ENCODE measurements at places on chromosomes 2 and 18.

- DNase-seq, result no peak
Measured at GRCh38 chr2:157355618-157356017, 30.0 kb upstream of the ERMN start.

DNA sequence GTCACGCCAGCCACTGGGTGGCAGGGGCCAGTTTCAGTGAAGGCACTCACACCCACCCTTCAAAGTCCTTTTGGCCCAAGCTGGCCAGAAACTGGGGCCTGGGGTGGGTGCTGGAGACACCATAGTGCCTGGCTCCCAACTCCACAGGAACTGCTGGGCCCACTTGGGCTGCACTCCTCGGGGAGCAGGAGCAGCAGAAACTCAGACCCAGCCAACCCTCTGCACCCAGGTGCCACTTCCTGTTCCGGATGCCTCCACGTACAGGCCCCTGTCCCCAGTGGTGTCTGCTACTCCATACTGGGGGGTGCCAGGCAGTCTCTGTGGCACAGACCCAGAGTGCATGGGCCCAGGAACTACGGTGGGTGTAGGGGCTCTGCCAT is 42.5 kb upstream of the ZNF519 start:
- no peak for DNase-seq

GRCh38 chr18:13207294-13207693 is 11.3 kb upstream of the LDLRAD4 start:
- no peak for DNase-seq

- DNase-seq, result no peak
Measured at GRCh38 chr2:31223026-31223425, 5.7 kb upstream of the CAPN14 start.

DNA sequence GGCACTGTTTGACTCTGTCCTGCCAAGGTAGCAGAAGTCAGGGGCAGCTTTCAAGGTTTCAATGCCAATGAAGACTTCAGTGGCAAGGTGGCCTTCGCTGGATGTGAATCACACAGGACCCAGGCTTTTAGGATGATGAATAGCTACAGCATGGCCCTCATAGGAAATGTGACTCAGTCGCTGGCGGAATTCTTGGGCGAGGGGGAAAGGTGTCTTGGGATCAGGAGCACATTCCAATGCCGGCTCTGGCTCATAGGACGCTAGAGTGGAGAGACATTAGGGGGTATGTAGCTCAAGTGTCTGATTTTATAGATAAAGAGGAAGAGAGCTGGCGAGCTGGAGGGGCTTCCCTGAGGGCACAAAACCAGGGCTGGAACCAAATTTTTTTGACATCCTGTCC is 68.6 kb downstream of the SMIM21 start:
- DNase-seq, result no peak

DNA sequence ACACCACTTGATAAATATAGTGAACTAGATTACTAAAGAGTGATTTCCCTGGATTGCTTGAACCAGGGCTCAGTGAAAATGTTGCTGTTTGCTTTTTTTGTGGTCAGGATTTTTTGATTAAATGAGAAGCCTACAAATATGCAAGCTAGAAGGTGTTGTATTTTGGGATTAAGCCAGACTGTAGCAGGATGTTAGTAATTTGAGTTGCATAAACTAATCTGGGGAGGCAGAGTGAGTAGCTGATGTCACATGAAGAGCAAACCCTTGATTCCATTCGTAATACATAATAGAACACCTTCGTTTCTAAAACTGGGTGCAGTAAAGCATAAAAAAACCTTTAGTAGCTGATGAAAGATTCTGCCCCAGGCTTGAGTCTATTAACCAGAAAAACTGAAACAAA is 32.0 kb downstream of the NEDD4L start:
- DNase-seq, result no peak

GRCh38 chr2:212596688-212597087 is 58.1 kb upstream of the ERBB4 start:
- DNase-seq, result no peak

DNA sequence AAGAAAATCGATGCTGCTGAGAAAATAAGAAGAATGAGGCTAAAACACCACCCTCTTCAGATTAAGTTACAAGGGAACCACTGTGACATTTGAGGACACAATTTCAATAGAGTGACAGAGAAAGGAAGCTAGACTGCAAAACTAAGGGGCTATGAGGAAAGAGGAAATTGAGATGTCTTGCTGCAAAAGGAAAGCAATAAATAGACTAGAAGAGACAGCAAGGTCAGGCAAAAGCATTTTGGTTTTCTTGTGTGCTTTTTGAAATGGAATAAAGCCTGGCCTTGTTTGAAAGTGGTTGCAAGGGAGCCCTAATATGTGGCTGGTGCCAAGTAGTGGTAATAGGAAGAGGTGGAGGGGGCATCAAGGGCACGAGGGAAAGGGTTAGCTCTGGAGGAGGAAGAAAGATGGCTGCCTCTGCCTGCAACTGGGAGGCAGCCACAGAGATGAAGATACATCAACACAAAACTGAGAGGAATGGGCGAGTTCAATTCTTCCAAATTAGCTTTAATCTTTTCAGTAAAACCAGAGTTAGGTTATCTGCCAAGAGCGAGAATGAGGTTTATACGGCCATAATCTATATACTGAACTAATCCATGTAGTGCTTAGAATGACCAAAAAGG is 1.2 kb upstream of the MRO start:
- DNase-seq, result no peak

GRCh38 chr2:218327451-218328210 is 29.0 kb upstream of the CATIP start:
- no peak for DNase-seq

- no peak for DNase-seq
Measured at GRCh38 chr2:241291977-241292376, 23.5 kb downstream of the HDLBP start.

DNA sequence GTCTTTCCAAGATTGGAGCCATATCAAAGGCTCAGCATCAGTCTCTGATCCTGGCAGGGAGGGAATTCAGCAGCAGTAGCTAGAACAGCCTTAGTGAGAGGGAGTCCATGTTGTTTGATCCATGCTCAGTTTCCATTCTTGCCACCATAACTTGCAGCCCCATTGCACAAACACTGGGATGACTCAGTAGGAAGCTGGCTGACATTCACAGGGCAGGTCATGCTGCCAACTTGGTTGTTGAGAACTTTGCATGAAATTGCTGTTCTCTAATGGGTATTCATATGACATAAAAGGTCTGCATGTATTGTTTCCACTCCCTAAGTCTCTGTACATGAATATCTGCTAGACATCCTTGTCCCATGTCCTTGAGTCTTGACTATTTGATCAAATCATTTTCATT is 29.9 kb upstream of the STAT4 start:
- DNase-seq, result no peak

GRCh38 chr2:85143463-85144082 is 10.4 kb downstream of the TCF7L1 start:
- no peak for DNase-seq

GRCh38 chr18:63311118-63312018 is 8.2 kb downstream of the BCL2 start:
- no peak for DNase-seq

- no peak for DNase-seq
Measured at GRCh38 chr2:241812730-241813643, 4.0 kb downstream of the NEU4 start.

DNA sequence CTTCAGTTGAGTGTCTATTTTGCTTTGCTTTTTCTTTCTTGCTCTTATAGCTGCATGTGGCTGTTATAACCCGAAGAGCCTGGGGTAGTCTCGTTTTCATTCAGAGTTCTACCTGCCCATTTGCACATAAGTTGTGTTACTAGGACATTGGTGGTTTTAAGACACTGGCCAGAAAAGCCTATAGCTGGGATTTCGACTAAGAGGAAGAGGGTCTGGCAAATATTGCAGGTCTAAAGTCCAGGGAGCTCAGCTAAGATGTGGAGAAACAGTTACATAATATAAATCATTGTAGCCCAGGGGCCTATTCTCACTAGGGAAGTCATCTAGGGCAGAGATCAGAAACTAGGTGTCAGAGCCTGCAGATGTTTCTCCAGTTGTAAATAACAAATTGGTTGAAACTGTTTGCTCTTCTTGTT is 120.8 kb downstream of the BABAM2 start:
- no peak for DNase-seq

DNA sequence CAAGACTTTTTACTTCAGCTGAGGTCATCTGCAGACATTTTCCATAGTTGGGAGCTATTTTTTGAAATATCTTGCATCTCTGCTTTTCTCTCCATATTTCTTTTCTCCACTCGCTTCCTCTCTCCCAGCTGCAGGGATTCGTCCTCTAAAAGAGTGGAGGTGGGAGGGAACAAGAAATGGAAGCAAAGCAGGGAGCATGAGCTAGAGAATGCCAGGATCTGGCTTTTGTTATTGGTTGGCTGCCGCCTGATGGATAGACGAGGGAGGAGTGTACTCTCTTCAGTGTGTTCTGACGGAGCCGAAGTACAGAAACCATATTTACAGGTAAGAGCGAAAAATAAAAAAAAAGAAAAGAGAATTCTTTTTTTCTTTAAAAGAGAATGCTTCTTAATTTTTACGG is at the start of gene CSRNP3:
CSRNP3 (plus strand) TSS at position 282 of the 400 bp plus-strand sequence. CDS start 125,368 bp downstream, outside the sequence.
- no peak for DNase-seq

DNA sequence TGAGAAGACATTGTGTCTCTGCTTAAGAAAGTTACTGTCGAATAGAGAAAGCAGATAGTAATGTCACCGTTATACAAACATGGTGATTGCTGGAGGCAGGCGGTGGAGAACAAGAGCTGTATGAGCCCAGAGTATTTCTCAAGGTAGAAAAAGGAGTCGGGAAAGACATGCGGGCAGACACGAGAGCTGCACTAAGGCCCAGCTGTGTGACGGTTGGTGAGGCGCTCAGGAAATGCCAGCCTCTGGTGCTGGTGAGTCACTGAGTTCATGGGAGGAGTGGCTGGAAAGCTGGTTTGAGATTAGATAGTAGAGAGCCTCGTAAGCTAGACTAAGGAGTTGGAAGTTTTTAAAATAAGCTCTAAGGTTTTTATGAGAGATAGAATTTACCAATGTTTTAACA is 390.9 kb upstream of the TRIB2 start:
- no peak for DNase-seq

GRCh38 chr18:26133652-26134051 is at the start of gene PSMA8:
Gene PSMA8, plus strand, starts transcription at chr18:26133869. Its CDS starts 97 bp downstream, at chr18:26133966.
- peak; percentile 24 for DNase-seq

GRCh38 chr2:121917143-121917542 is 161.7 kb downstream of the TSN start:
- DNase-seq, result no peak

DNA sequence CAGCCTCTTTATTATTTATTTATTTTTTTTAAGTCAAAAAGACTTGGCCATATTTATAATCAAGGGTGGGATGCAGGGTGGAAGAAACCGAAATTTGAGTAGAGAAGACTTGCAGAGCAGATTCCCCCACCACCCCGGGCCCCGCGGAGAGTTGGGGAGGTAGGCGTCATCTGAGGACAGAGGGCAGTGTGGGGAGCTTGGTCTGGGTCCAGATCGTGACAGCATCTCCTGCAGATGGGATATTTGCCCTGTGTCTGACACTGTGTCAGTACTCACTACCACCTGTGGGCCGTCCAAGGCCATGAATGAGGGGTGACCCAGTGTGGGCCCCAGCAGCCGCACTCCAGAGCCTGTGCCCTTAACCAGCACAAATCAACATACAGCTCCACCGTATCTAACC is 10.5 kb upstream of the PRELID3A start:
- no peak for DNase-seq

GRCh38 chr2:63681896-63682295 is 93.1 kb downstream of the MDH1 start:
- no peak for DNase-seq

- DNase-seq, result no peak
Measured at GRCh38 chr2:220373878-220374277, 746.4 kb downstream of the SLC4A3 start.

- no peak for DNase-seq
Measured at GRCh38 chr2:2263196-2263829, 67.8 kb downstream of the MYT1L start.

DNA sequence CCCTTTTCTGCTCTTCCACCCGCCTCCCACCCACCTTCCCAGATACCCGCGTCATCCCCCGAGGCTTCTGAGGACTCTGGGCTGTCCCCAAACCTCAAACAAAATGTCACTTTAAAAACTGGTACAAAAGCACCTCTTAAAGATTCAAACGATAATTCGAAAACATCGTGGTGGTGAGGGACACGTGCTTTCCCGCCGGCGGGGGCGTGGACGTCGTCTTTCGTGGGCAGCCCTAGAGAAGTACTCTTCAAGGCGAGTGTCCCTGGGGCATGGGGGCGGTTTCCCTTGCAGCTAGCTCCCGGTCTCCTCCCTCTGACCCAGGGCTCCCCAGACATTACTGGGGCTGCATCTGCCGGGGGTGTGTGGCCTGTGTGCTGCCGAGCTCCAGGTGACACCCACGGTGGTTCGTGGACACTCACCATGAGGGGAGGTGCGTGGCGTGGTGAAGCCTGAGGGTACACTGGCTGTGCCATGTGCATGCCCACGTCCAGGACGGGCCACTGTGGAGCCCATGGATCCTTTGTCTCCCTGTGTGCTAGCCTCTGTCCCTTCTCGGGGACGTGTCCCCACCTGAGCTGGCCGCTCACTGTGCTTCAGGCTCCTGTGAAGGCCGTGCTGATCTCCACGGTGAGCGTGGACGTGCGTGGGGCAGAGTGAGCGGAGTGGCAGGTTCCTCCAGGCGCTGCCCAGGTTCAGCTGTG is 117.8 kb downstream of the NFATC1 start:
- no peak for DNase-seq

DNA sequence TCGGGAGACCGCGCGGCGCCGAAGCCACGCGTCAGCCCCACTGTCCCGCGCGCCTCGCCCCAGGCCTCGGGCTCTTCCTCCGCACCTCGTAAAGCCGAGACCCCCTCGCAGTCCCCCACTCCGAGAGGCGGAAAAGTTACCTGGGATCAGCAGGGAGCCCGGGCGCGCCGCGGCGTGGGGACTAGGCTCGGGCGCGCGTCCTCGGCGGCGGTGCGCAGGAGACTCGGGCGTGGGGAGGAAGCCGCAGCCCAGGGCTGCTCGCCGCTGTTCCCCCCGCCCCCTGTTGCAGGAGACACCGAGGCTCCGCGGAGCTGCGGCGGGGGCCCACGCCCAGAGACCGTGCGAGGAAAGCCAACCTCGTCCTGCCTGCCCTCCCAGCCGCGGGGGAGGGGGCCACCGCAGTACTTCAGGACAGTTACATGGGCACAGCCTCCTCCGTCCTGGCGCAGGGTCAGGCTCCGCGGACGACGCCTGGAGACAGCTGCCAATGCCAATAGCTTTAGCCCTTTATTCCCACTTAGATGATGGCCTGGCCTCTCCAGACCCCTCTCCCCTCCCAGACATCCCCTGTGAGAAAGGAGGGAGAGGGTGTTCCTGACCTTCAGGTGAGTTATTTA is at the start of gene EPB41L3:
EPB41L3 (minus strand) TSS at position 225 of the 617 bp plus-strand sequence. CDS start 54,814 bp downstream, outside the sequence.
- no peak for DNase-seq

- no peak for DNase-seq
Measured at GRCh38 chr2:637406-637776, 39.8 kb downstream of the TMEM18 start.

Data from stimulated activated naive CD4-positive, alpha-beta T cell treated with Interleukin-2 at 50 U/mL for 16 hours (primary cell).